ENCODE measurements at places on chromosomes 6 and 20. TPM values are rescaled to one million over a fixed set of nuclear protein-coding genes. Genes with fewer than 3 reads are reported as not detected.

The HDGFL1 gene
- not detected for total RNA-seq

- H3K27ac ChIP-seq: no peak overlapping the region
- no peaks in the 10 kb centered on the region for H3K36me3 ChIP-seq
- no peaks in the 10 kb centered on the region for H3K27me3 ChIP-seq
- no peak for DNase-seq
Observed at GRCh38 chr6:128361378-128361777, 159.0 kb downstream of the PTPRK start.

The CEP250 gene
- 64.1 TPM for total RNA-seq

DNA sequence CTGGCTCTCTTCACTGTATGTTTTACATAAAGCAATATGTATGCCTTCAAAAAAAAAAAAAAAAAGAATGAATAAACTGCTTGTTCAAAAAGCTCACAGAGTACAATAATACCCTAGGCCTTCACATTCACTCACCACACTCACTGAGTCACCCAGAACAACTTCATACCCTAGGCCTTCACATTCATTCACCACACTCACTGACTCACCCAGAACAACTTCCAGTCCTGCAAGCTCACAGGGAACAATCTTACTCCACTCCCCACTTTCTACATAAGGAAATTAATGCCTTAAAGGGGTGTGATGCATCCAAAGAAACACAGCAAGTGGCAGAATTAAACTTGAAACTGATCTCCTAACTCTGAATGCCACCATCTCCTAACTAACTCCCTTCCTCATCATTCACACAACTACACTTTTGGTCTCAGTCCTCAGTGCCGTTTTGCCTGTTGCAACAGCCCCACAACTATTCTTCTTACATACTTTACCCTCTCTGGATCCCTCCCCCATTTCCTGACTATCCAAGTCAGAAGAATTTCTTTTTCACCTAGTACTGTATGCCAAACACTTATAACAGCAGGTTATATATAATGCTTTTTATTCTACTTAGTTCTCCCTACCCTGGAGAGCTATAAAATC is 34.2 kb downstream of the NHSL1 start:
- H3K4me1 ChIP-seq: no peaks in the 10 kb centered on the region
- DNase-seq: no peak
- no peak overlapping the region for H3K27ac ChIP-seq
- H3K27me3 ChIP-seq: peaks cover 2% of the 10 kb centered on the region
- H3K4me3 ChIP-seq: no peak overlapping the region

DNA sequence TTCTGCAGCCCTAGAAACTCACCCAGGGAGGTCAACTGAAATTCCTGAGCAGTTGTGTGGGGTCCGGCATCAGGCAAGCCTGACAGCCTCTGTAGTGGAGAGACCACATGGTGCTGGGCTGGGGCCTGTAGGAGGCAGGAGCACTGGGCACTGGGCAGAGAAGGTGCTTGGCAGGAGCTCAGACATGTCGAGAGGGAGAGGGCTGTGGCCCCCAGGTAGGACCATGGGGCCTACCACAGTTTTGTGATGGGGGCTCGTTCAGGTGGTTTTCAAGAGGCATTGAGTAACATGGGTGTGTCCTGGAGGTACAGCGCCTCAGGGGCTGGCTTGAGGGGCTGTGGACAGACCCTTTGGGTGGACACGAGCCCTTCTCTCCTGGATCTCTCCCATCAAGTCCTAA is 15.9 kb downstream of the SLC22A23 start:
- no peak overlapping the region for H3K4me3 ChIP-seq
- no peak overlapping the region for H3K27ac ChIP-seq
- H3K4me1 ChIP-seq: no peaks in the 10 kb centered on the region
- H3K27me3 ChIP-seq: no peaks in the 10 kb centered on the region

DNA sequence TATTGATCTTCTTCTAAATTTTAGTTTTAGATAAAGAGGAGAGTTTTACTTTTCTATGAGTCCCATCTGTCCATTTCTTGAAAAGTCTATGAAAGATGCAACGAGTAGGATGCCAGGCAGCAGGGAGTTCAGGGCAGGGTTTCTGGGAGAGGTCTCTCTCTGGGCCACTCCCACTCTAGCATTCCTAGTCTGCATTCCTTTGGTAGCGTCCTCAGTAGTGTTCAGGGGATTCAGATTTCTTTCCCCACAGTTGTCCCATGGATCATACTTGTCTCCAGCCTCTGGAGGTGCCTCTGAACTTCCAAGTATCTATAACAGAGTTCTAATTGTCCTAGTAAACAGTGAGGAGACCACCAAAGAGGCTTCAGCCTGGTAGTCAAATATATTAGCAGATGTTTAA is 225.3 kb downstream of the RIMS1 start:
- no peak overlapping the region for H3K27ac ChIP-seq
- H3K36me3 ChIP-seq: no peaks in the 10 kb centered on the region
- DNase-seq: no peak

GRCh38 chr20:47202733-47203667 is 153.5 kb downstream of the ZMYND8 start:
- no peak for DNase-seq
- H3K27me3 ChIP-seq: no peaks in the 10 kb centered on the region
- no peak overlapping the region for H3K4me3 ChIP-seq

The CST5 gene
- not detected for total RNA-seq

The PTGIS gene
- total RNA-seq: not detected

GRCh38 chr6:132130626-132131298 is 179.6 kb upstream of the CCN2 start:
- H3K36me3 ChIP-seq: no peaks in the 10 kb centered on the region
- no peaks in the 10 kb centered on the region for H3K27me3 ChIP-seq
- no peaks in the 10 kb centered on the region for H3K4me1 ChIP-seq
- H3K4me3 ChIP-seq: no peak overlapping the region
- no peak for DNase-seq

The GNMT gene
- 0.99 TPM for total RNA-seq

DNA sequence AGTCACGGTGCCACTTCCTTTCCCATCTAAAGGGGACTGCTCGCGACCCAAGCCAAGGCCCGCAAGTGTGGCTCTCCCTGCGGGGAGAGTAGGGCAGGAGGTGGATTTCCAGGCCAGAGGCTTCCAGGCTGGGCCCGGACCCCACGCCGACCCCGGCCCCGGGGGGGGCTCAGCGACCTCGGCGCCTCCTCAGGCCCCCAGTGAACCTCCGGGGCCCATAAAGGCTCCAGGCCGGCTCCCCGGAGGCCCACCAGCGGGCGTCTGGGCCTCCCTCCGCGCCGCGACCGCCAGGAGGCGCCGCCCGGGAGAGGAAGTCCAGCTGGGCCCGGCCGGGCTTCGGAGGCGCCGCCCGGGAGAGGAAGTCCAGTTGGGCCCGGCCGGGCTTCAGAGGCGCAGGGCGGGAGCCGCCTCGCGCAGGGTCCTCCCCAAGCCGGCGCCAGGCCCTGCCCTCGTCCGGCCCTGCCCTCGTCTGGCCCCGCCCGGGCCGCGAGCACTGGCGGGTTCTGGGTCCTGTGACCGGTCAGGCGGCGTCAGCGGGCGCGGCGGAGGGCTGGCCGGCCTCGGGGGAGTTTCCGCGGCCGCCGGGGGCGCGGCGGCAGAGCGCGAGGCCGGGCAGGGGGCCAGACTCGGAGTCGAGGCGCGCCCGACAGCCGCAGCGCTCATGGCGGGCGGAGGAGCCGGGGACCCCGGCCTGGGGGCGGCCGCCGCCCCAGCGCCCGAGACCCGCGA is at the start of gene RAB32:
TSS of gene RAB32 (plus strand) at position 623 of the 729 bp plus-strand sequence. CDS start at position 662, 39 bp downstream.
- H3K27ac ChIP-seq: no peak within 1 kb of the TSS
- no peak within 1 kb of the TSS for H3K4me3 ChIP-seq
- no peaks in the 10 kb centered on the region for H3K36me3 ChIP-seq
- H3K4me1 ChIP-seq: no peaks in the 10 kb centered on the region
- no peak for DNase-seq

- H3K36me3 ChIP-seq: peaks cover 10% of the 10 kb centered on the region
- no peak for DNase-seq
- H3K4me1 ChIP-seq: no peaks in the 10 kb centered on the region
- no peak overlapping the region for H3K27ac ChIP-seq
- no peaks in the 10 kb centered on the region for H3K27me3 ChIP-seq
Observed at GRCh38 chr6:110664933-110665332, 150.3 kb downstream of the CDK19 start.

The B4GALT5 gene
- total RNA-seq: 13.6 TPM
